MCF 10A (cell line): ENCODE measurements at places on chromosomes 6 and 20.

- peak; percentile 71 for DNase-seq
Measured at GRCh38 chr6:66478705-66479104, 771.7 kb upstream of the EYS start.

- DNase-seq: no peak
Measured at GRCh38 chr6:41504466-41505121, 41.6 kb upstream of the FOXP4 start.

- peak; percentile 30 for DNase-seq
Measured at GRCh38 chr20:63519668-63520503, 679 bp upstream of the PPDPF start.

GRCh38 chr6:40896696-40897095 is 142.3 kb downstream of the UNC5CL start:
- DNase-seq: no peak
